CD4-positive, alpha-beta T cell treated with Interleukin-15 for 1 hour (primary cell): ENCODE measurements at places on chromosomes 7 and 10.

- no peak for DNase-seq
Observed at GRCh38 chr7:16062269-16062668, 359.1 kb downstream of the CRPPA start.

DNA sequence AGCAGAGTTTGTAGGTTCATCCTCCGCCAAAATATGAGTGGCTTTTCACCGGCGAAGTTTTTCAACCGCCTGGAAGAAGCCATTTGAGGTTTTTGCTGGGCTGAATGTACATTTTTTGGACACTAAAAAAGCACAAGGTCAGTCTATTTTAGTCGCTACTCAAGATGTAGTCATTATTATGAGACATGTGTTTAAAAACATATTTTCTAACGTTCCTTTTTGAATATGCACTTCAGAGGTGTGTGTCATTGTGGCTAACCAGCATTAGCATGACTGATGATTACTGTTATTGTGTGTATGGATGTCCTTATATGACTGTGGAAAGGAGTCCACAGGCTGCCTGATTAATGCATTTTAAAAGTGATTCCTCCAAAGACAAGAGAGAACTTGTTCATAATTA is 605.4 kb downstream of the INHBA start:
- no peak for DNase-seq

- DNase-seq = no peak
Observed at GRCh38 chr10:70053841-70054288, 1.2 kb downstream of the MACROH2A2 start.

DNA sequence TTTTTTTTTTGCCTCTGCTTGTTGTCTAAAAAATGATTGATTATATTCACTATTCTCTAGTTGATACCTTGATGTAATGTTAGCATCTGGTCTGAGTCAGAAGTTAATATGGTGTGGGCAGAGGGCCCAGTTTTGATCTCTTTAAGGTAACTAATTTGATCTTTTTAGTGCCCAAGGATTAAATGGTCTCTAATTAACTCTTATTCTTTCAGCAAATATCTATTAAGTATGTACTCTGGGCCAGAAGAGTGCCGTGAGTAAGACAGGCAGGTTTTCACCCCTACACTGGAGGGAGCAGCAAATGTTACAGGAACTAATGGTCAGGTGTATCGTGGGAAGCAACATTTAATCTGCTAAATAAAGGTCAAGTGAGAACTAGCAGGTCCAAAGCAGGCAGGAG is 144.6 kb upstream of the COL1A2 start:
- no peak for DNase-seq

GRCh38 chr7:51111241-51111940 is 205.2 kb downstream of the COBL start:
- no peak for DNase-seq

- no peak for DNase-seq
Observed at GRCh38 chr10:110539091-110539490, 28.4 kb upstream of the SMC3 start.

DNA sequence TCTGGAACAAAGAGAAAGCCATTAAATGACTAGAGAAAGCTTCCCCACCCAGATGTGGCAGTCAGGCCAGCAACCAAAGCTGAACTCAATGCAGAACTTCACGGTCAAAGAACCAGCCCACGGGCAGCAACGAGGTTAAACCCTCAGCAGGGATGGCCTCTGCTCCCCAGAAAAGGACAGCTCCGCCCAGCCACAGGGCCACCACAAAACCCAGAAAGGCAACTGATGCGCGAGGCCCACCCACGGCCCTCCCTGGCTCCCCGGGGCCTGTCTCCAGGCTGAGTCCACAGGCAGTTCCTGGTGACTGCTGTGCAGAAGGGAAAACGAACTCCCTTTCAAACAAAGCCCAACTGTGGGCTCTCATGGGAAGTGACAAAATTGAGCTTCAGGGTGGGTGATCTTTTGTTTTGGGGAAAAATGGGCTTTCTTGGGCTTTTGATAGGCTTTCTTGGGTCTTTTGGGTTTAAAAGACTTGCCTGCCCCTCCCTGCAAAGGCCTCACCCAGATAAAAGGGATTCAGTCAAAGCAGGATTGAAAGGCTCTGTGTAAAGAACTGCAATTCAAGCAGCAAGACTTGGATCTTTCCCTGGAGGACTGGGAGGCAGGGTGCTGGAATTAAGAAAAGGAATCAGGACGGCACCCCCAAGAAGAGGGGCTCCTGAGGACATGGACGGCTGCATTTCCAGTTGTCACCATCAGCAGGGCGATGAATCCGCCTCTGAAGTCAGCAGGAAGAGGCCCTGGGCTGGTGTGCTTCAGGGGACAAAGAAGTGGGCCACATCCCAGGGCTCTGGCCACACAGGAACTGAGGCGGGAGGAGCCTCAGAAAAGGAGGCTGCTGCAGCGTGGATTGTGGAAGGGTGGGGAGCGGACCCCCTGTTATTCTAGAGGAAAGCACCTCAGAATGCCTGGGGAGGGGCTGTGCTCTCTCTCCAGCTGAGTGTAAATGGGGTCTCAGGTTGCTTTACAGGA is 209.9 kb downstream of the USP6NL start:
- no peak for DNase-seq

- DNase-seq = no peak
Observed at GRCh38 chr10:132163278-132163765, 23.4 kb upstream of the DPYSL4 start.

- DNase-seq = no peak
Observed at GRCh38 chr7:155486783-155487508, 29.0 kb downstream of the EN2 start.

- peak; percentile 56 for DNase-seq
Observed at GRCh38 chr10:103416436-103417147, 20.2 kb downstream of the PDCD11 start.

DNA sequence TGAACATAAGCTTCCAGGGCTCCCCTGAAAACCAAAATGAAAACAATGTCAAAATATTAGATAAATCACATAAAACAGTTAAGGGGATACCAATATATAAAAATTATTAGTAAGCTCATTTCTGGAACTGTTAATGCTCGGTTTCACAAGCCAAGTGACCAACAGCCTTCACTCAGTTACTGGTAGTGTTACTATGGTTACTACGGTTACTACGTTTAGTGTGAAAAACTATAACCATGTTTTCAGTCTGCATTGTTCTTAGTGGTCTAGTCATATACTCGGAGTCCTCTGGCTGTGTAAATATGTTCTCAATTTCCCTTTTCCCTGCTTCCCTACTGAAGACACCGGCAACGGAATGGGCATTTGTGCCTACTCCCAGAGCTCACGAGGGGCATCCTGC is 34.8 kb downstream of the HBP1 start:
- no peak for DNase-seq

DNA sequence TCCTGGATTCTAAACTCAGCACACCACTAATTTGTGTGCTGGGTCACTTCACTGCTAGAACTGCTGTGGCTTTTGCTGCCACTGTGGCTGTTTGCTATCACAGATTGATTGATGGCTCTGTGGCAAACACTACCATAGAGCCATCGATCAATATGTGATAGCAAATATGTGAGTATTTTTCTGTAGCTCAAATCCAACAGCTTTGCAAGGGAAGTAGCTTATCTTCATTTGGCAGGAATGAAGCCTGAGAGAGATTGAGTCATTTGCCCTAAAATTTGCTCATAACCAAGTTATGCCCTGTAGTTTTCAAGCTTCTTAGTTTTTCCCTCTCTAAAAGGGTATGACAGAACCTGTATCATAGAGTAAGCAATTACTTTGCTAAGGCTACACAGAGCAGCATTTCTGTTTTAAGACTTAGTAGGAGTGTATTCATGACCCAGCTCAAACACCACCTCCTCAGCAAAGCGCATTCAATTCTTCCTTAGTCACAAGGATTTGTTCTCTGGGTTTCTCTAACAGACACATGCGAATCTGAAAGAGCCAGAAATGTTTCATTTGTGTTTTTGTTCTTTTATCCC is 43.1 kb downstream of the MINPP1 start:
- DNase-seq = no peak

GRCh38 chr7:107610323-107610722 is 30.3 kb downstream of the BCAP29 start:
- no peak for DNase-seq

DNA sequence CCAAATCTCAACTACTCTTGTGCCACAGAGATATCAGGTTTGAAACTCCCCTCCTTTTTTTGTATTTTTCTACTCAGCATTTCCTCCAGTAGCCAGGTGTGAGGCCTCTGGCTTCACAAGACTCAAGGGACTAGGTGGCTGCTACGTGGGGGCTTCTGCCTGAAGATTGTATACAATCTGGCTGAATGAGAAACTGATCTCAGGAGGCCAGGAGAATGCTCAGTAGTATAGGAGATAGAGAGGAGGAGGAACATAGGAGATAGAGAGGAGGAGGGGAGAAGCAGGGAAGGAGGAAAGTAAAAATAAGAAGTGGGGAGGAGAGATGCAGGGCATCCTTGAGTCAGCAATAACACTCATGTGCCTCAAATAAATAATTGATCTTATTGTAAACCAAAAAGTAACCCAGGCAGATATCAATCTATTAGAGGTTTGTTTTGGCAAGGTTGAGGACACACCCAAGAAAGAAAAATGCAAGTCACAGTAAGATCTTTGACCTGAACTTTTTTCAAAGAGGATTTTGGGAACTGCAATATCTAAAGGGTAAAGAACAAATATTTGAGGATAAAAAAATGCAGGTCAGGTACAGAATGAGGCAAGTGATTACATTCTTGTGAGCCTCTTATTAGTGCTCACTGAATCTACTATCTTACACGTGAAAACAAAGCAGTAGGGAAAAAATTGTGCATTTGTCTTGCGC is 36.8 kb downstream of the AKR1C8 start:
- no peak for DNase-seq

GRCh38 chr10:66353422-66353821 is 572.4 kb upstream of the LRRTM3 start:
- DNase-seq = no peak

DNA sequence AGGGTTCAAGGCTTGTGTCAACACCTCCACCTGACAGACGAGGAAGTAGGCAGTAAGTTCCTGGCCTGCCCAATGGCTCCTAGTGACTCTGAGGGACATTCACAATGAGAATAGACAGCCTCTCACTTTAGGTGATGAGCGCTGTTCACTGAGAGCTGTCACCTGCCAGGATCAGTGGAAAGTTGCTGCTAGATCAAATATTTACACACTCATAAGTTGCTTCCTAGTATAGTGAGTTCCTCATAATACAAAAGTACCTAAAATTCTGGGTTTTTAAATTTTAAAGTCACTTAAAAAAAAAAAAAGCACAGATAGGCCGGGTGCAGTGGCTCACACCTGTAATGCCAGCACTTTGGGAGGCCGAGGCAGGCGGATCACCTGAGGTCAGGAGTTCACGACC is 320.8 kb downstream of the PRPF18 start:
- no peak for DNase-seq

- DNase-seq = no peak
Observed at GRCh38 chr10:987620-987869, 689 bp upstream of the GTPBP4 start.
